ENCODE measurements at places on chromosomes 2 and 18. TPM values are rescaled to one million over a fixed set of nuclear protein-coding genes. Genes with fewer than 3 reads are reported as not detected.

DNA sequence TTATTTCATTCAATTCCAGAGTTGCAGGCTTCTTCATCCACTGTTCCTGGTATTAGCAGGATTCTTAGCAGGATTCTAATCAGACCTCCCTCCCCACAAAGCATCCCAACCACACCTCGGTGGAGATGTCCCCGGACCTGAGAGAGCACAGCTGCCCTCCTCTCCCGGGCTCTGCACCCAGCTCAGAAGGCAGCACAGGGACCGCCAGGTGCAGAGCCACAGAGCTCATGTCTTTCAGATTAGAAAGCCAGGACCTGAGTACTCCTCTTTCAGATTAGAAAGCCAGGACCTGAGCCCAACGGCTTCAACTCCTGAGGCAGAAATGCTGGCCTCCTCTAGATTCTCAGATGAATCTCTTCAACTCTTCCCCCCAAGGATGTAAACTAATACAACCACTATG, 152.3 kb downstream of the MYO5B start:
- no peak overlapping the region for H3K27ac ChIP-seq
- no peak for DNase-seq
- H3K4me3 ChIP-seq, result no peak overlapping the region
- no peaks in the 10 kb centered on the region for H3K36me3 ChIP-seq
- peaks cover 45% of the 10 kb centered on the region for H3K27me3 ChIP-seq

- H3K36me3 ChIP-seq, result peaks cover 4% of the 10 kb centered on the region
- H3K27ac ChIP-seq, result no peak overlapping the region
- H3K27me3 ChIP-seq, result no peaks in the 10 kb centered on the region
- H3K4me1 ChIP-seq, result no peaks in the 10 kb centered on the region
- DNase-seq, result no peak
Observed at GRCh38 chr2:205728366-205728765, 46.1 kb downstream of the NRP2 start.

GRCh38 chr2:53505826-53506225, 261.8 kb upstream of the CHAC2 start:
- DNase-seq, result no peak
- no peaks in the 10 kb centered on the region for H3K4me1 ChIP-seq
- H3K27ac ChIP-seq, result no peak overlapping the region
- H3K4me3 ChIP-seq, result no peak overlapping the region

- no peaks in the 10 kb centered on the region for H3K36me3 ChIP-seq
- DNase-seq, result no peak
- peaks cover 8% of the 10 kb centered on the region for H3K27me3 ChIP-seq
- no peak overlapping the region for H3K4me3 ChIP-seq
- H3K27ac ChIP-seq, result no peak overlapping the region
Observed at GRCh38 chr18:64082054-64082453, 66.8 kb downstream of the LINC00305 start.

DNA sequence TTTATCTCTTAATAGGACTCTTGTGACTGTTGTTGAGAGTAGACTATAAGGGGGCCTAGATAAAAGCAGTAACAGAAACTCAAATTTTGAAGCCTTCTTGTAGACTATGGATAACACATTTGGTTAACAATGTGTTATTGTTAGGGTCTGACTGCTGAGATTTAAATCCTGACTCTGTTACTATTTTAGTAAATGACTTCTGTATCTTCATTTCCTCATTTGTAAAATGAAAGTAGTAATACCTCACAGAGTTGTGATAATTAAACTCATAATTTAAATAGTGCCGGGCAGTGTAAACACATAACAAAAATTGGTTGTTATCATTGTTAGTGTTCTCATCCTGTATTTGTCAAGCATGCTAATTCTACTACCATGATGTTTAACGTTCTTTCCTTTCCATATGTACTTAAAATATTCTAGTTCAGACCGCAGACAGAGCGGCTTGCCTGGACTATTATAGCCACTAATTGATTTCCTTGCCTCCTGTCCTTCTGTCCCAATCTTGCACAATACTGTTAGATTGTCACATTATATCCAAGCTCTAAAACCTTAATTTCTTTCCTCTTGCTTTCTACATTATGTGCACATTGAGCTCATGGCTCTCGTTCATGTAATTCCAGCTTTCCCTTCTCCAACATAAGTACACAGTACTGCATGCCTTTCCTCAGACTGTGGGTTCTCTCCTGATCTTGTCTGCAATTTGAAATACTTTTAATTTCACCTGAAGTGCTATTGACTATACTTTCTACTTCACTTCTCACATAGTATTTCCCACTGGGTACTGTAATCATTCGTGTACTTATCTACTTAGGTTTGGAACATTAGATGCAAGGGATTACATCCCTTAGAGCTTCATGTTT, 48.4 kb downstream of the RBBP8 start:
- no peaks in the 10 kb centered on the region for H3K27me3 ChIP-seq
- DNase-seq, result no peak
- peaks cover 19% of the 10 kb centered on the region for H3K4me1 ChIP-seq

- no peaks in the 10 kb centered on the region for H3K27me3 ChIP-seq
- DNase-seq, result no peak
- no peaks in the 10 kb centered on the region for H3K36me3 ChIP-seq
- H3K4me3 ChIP-seq, result no peak overlapping the region
Observed at GRCh38 chr2:213995400-213996105, 415.3 kb upstream of the VWC2L start.

DNA sequence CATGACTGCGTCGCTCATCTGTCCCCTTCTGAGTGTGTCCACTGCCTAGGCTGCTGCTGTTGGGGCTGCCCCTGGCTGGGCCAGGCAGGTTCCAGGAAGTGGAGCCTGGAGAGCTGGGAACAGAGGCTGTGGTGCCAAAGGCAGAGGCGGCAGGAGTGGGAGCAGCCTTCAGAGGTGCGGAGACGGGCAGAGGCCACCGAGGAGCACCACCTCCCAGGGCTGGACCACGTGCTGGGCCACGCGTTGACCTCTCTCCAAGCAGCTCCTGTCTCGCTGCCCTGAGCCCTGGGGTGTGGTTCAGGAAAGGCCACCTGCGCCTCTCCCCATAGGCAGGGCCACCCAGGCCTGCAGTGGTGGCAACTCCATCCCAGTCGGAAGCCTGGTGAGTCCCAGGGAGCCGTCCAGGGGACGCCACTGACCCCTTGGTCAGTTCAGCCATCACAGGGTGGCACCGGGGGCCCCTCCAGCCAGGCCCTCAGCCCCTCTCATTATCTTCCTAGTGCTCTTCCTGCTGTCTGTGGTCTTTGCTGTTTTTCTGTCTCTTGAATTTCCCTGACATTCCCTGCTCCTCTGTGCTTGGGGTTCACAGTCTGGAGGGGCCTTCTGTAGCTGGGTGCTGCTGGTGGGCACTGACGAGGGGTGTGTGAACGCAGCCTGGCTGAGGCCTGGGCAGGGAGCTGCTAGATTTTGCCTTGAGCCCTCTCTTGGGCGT, 122.8 kb upstream of the HS6ST1 start:
- H3K36me3 ChIP-seq, result no peaks in the 10 kb centered on the region
- H3K27me3 ChIP-seq, result peaks cover 1% of the 10 kb centered on the region

GRCh38 chr2:56770490-56770889, 586.7 kb downstream of the CCDC85A start:
- H3K4me1 ChIP-seq, result no peaks in the 10 kb centered on the region
- no peaks in the 10 kb centered on the region for H3K27me3 ChIP-seq
- no peaks in the 10 kb centered on the region for H3K36me3 ChIP-seq
- no peak overlapping the region for H3K27ac ChIP-seq
- no peak for DNase-seq

- no peak for DNase-seq
- H3K4me1 ChIP-seq, result no peaks in the 10 kb centered on the region
- peaks cover 5% of the 10 kb centered on the region for H3K27me3 ChIP-seq
- H3K27ac ChIP-seq, result no peak overlapping the region
- H3K4me3 ChIP-seq, result no peak overlapping the region
Observed at GRCh38 chr18:67476585-67476984, 39.9 kb downstream of the DSEL start.

DNA sequence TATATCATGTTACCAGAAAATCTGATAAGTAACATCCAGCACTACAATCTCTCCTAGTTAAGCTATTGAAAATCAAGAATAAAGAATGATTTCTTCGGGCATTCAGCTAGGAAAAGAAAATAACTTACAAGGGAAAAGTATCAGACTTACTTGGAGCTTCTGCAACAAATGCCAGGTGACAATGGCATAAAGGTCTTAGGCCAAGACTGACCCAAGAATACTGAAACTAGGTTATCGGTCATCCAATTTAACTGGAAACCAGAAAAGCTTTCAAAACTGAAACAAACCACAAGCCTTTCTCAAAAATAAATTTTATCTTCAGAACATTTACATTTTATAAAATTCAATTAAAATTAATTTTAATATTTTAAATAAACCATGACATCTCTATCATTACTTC, 214.0 kb upstream of the CCDC68 start:
- H3K27me3 ChIP-seq, result peaks cover 2% of the 10 kb centered on the region
- H3K27ac ChIP-seq, result no peak overlapping the region
- DNase-seq, result no peak
- peaks cover 9% of the 10 kb centered on the region for H3K36me3 ChIP-seq
- no peak overlapping the region for H3K4me3 ChIP-seq

GRCh38 chr2:236896688-236897087, 189.0 kb upstream of the COPS8 start:
- no peaks in the 10 kb centered on the region for H3K4me1 ChIP-seq
- no peaks in the 10 kb centered on the region for H3K36me3 ChIP-seq
- no peak for DNase-seq
- peaks cover 9% of the 10 kb centered on the region for H3K27me3 ChIP-seq
- no peak overlapping the region for H3K27ac ChIP-seq

DNA sequence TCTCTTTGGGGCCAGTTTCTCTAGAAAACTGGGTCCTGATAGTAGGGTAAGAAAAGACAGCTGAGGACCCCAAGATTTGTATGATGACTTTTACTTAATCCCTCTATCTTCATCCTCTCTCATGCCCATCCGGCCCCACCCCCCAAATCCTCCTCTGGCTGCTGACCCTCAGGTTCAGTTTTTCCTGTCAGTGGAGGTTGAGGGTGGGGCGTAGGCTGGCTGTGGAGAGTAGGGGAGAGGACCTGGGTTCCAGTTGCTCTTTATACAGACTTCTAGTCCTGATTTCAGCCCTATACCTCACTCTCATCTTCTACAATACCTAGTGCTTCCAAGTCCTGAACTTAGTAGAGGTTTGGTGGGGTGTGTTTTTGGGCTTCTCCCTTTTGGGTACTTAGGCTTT, 28.4 kb downstream of the PLEKHA3 start:
- H3K4me3 ChIP-seq, result no peak overlapping the region
- peaks cover 11% of the 10 kb centered on the region for H3K36me3 ChIP-seq
- H3K27ac ChIP-seq, result no peak overlapping the region

DNA sequence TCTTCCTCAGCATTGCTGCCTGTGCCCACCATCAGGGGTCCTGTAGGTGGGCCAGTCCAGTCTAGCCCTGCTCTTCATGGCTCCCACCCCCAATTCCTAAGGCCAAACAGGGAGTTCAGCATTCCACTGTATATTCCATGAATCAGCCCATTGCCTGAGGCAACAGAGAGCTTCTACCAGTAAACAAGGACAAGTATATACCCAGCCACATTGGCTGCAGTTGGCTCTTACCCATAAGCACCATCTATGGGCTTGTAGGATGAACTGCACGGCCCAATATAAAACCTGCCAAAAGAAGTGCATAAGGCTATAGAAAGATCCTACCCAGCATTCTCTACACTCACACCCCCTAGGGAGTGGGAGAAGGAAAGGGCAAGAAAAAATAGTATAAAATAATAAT, 95.1 kb upstream of the SALL3 start:
- H3K27ac ChIP-seq, result no peak overlapping the region
- peaks cover 5% of the 10 kb centered on the region for H3K36me3 ChIP-seq

DNA sequence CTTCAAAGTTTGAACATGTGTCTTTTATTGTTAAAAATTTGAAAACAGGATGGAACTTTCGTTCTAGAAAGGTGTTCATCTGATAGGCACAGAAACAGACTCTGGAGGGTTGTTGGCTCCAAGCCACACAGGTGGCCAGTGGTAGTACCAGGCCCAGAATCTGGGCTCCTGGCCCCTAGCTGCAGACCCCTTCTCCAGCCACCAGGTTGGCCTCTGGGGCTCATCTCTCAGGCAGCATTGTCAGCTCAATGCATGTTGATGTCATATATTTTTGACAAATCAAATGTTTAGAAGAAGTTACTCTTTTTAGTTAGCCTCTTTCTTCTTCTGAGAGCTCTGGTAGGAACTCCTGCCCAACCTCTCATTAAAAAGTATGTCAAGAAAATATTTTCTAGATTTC, 34.5 kb upstream of the CHRNA1 start:
- no peak for DNase-seq
- peaks cover 7% of the 10 kb centered on the region for H3K27me3 ChIP-seq
- no peaks in the 10 kb centered on the region for H3K4me1 ChIP-seq
- no peak overlapping the region for H3K4me3 ChIP-seq
- no peaks in the 10 kb centered on the region for H3K36me3 ChIP-seq

- no peak overlapping the region for H3K4me3 ChIP-seq
- DNase-seq, result no peak
- H3K36me3 ChIP-seq, result no peaks in the 10 kb centered on the region
- peaks cover 2% of the 10 kb centered on the region for H3K27me3 ChIP-seq
Observed at GRCh38 chr2:24929230-24929629, 9.2 kb upstream of the ADCY3 start.

DNA sequence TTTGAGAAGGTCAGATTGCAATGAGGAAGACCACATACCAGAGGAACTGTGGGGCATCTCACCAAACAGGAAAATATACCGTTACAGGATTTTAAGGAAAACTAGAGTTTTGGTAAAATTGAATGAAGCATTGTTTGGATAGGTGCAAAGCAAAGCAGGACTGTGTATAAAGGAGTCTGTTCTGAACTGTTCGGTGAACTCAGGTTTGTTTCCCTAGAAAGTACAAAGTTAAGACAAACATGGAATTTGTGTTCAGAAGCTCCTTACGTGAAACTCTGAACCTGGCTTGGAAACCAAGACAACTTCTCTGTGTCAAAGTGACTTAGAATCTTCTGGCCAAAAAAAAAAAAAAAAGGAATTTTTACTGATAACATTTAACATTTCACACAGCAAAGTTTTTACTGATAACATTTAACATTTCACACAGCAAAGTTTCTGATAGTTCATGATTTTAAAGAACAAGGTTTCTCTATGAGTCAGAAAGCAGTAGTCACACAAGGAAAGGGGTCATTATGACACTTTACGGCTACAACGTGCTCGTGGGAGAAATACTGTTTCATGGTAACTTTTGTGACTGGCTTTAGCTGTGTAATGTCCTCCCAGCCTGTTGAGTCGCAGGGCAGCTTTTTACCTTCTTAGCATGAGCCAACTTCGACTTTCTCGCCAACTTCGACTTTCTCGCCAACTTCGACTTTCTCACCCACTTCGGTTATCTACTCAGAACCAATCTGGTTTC, 21.2 kb upstream of the TET3 start:
- no peak for DNase-seq
- peaks cover 19% of the 10 kb centered on the region for H3K4me1 ChIP-seq
- peaks cover 19% of the 10 kb centered on the region for H3K36me3 ChIP-seq
- no peak overlapping the region for H3K4me3 ChIP-seq
- H3K27ac ChIP-seq, result no peak overlapping the region

CD207 gene
- not detected for polyA plus RNA-seq

CABYR gene
- 8.3 TPM for polyA plus RNA-seq

MAL gene
- polyA plus RNA-seq, result not detected

DCDC2C gene
- not detected for polyA plus RNA-seq

RTP5 gene
- not detected for polyA plus RNA-seq

CHRNG gene
- not detected for polyA plus RNA-seq

PCARE gene
- not detected for polyA plus RNA-seq

VIL1 gene
- 0.12 TPM for polyA plus RNA-seq

SMYD1 gene
- polyA plus RNA-seq, result not detected

Measured in naive B cell (primary cell).